ENCODE measurements at places on chromosomes 5 and 9.

DNA sequence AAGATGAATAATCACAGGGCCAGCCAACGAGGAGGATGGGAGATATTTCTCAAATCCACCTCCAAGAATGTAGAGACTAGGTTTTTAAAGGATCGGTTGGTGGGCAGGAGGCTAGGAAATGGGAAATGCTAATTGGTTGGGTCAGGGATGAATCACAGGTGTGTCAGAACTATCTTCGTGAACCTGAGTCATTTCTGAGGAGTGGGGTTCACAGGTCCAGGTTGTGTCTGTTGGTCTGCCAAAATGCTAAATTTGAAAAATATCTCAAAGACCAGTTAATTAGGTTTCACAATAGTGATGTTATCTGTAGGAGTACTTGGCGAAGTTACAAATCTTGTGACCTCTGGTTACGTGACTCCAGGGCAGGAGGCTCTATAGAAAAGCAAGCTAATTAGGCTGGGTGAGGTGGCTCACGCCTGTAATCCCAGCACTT, 2.6 kb upstream of the PLAA start:
- DNase-seq = no peak

GRCh38 chr5:164013077-164013670, 507.8 kb downstream of the MAT2B start:
- no peak for DNase-seq

- DNase-seq = peak; percentile 70
These were observed 44.7 kb upstream of the NKD2 start for GRCh38 chr5:963673-964531.

- no peak for DNase-seq
These were observed 180.9 kb downstream of the ZNF462 start for GRCh38 chr9:107043886-107044285.

GRCh38 chr9:6714176-6714575, 43.6 kb upstream of the KDM4C start:
- no peak for DNase-seq

- peak; percentile 81 for DNase-seq
These were observed 764 bp upstream of the VDAC1 start for GRCh38 chr5:134005417-134006061.

DNA sequence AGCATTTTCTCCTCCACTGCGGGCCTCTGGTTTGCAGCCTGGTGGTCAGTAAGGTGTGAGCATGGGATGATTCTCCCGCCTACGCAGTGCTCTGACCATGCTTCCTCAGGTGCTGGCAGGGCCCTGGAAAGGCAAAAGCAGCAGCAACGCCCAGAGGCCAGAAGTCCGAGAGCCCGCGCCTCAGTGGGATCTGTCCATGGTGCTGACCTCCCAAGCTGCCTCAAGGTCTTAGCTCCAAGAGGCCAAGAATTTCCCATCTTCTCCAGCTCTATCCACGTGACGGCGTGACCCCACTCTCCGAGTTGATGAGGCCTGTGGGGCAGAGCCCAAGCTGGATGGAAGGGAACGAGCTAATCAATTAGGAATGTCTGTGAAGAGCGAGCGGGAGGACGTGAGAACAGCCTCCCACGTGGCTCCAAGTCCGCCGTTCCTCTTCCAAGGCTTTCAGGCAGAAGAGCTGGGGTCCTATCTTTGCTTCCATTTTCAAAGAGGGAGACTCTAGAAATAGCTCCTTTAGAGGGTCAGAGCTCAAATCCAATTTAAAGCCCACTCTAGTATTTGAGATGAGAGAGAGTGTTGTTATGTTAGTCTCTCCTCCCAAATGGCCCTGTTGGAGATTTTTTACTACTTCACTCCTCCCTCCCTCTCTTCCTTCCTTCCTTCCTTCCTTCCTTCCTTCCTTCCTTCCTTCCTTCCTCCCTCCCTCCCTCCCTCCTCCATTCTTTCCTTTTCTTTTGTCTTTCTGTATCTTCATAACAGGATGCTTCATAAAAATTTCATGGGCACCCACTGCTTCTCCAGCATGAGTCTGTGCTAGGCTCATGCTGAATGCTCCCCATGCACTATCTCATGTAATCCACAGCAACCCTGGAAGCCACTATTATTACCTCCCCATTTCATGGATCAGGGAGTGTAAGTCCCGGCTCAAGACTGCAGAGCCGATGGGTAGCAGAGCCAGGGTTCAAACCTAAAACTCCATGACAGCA, 69.3 kb downstream of the OLFM1 start:
- DNase-seq = no peak

Data from coronary artery (tissue), 2 donors.